ENCODE measurements at places on chromosomes 16 and 17.
A peak's percentile ranks its signal among the peaks of the same experiment; 100 is the strongest.

DNA sequence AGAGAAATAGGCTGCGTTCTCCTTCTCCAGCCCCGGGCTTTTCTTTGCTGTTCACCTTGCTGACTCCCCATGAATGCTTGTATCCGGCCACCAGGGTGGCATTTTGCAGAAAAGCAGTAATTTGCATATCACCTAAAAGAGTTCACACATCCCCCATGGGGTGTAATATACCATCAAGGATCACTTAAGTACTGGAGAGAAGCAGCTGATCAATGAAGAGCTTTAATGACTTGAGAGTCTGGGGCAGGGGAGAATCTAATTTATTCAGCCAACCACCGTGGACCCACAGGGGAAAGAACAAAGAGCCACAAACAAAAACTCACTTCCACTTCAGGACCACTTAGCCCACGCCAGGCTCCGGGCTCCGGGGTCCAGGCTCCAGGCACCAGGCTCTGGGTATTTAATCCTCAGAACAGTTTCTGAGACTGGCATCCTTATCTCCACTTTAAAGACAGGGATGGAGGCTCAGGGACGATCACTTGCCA is 33.9 kb upstream of the SEC14L1 start:
- DNase-seq: no peak

GRCh38 chr16:1167276-1168107 is 14.6 kb downstream of the CACNA1H start:
- no peak for DNase-seq

GRCh38 chr16:15647294-15648014 is 2.6 kb upstream of the NDE1 start:
- no peak for DNase-seq

DNA sequence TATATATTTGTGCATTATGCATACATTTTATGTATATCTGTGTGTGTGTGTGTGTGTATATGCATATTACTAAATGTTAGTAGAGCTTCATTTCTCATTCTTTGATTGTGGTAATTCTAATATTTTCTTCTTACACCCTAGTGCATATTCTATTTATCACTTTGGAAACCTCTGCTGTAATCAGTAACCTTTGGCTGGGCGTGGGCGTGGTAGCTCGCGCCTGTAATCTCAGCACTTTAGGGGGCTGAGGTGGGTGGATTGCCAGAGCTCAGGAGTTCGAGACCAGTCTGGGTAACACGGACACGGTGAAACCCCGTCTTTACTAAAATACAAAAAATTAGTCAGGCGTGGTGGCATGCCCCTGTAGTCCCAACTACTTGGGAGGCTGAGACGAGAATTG is 26.9 kb downstream of the CPSF4L start:
- no peak for DNase-seq

DNA sequence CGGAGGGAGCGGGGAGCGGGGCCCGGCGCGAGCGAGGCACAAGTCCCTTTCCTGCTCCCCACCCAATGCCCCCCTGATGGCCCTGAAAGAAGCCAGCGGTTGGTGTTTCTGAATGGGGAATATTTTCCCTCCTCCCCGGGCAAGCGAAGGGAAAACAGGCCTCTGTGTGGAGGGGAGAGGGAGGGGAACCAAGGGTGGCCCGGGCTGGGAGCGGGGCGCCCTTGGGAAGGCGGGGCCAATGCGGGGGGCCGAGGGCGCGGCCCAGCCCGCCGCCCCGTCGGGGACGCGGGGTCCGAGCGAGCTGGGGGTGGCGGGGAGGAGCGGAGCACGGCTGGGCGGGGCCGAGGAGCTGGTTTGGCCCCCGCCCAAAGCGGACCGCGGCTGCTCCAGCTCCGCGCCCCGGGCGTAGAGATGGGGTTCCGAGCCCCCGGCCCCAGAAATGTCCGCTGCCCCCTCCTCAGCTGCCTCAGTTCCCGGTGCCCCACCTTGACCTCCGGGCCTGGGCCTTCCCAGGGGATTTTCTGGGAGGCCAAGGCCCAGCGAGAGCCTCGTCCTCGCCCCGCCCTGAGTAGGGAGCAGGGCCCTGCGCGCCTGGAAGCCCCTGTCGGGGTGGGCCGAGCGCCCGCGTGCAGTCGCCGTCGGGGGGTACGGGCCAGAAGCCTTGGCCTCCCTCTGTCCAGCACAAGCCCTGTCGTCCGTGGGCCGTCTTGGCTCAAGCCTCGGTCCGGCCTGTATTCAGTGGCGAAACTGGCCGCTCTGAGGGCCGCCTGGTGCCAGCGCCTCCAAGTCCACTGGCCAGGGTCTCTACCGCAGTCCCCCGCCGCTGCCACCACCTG is 3.9 kb upstream of the HEXIM1 start:
- DNase-seq: no peak

DNA sequence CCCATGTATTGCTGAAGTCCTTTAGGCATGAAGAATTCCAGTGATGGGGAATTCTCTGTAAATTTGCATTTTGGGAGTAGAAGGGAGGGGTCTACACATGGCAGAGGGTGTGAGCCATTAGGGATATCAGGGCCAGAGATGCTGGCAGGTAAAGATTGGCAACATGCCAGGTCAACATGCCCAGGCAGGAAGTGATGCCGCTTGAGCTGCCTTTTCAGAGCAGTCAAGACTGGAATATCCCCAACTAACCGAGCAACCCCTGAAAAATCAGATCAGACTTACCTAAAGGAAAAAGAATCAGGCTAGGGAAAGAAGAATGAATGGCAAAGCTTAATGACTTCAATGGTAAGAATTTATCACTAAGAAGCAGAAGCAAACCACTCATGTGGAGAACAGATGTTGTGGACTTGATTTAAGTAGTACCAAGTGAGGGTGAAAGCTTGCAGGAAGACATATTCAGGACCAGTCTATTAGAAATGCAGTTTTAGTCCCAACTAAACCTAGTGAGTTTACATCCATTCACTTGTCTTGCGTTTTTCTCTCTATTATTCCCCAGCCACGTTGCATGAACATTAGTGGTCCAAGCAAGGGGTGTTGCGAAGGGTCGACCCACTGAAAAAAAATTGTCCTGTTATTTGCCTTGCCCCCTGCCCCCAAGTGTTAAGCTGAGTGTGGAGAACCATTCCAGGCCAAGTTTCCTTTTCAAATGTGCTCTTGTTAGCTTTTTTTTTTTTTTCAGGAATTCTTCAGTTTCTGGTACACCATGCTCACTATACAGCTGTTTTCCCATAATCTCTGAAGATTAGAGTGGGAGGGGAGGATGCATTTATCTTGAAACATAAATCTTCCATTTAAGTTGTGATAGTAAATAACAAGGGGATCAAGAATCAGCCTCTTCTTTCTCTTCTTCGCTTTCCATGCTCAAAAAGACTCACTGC is 105.2 kb downstream of the ABCA8 start:
- DNase-seq: peak; percentile 18

DNA sequence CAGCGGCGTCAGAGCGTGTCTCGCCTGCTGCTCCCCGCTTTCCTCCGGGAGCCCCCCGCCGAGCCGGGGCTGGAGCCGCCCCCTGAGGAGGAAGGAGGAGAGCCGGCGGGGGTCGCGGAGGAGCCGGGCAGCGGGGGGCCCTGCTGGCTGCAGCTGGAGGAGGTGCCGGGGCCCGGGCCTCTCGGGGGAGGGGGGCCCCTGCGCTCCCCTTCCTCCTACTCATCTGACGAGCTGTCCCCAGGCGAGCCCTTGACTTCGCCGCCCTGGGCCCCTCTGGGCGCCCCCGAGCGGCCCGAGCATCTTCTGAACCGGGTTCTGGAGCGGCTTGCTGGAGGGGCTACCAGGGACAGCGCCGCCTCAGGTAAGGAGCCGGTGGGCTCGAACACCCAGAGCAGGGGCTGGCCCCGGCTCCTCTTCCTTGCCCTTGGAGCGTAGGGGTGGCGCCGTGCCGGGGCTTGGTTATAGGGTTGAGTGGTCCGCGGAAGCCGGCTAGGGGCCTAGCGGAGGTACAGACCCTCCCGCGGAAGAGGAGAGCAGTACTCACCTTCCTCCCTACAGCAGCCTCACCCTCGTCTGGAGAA is 841 bp downstream of the RAPGEFL1 start:
- no peak for DNase-seq

DNA sequence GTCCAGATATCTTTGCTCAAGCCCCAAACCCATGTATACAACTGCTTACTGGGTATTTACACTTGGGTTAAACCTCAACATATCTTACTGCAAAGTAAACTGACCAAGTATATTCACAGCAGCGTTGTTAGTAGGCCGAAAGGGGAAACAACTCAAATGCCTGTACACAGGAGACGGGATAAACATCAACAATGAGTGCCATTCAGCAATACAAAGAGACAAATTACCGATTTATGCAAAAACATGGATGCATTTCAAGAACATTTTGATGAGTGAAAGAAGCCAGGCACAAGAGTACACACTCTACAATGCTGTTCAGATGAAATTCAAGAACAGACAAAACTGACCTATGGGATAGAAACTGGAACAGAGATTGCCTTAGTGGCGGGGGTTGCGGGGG is 136.3 kb upstream of the CACNG3 start:
- no peak for DNase-seq

DNA sequence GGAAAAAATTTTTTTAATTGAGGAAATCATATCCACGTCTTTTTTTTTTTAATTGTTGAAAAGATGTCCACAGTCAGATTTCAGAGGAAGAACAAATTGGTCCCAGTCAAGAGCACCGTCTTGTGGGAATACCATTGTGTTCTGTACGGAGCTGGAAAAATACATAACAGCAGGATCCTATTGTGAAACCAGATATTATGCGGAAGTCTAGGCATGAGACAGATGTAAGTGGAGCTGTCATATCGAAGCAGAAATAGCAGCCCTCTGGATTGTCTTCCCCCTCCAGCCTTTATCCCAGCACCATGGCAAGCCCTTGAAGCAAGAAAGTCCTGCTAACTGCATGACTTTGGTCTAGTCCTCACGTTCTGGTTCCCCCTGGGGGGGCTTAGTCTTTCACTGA is 391.6 kb upstream of the ASIC2 start:
- DNase-seq: no peak

DNA sequence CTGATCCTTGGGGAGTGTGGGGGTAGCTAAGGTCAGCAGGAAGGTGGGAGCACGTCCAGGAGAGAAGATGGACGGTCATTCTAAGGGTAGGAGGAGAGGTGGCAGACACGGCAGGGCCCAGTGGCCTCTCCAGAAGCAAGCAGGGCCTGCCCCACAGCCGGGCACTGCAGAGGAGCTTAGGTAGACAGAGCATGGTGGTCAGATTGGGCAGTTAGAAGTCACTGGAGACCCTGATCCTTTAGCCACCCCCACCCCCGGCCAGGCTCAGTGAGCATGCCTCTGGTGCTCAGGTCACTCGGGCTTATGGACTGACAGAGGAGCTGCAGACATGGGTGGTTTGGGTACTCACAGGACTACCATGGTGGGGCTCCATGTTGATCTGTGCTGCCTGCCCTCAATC is 26.3 kb downstream of the NLRP1 start:
- no peak for DNase-seq

DNA sequence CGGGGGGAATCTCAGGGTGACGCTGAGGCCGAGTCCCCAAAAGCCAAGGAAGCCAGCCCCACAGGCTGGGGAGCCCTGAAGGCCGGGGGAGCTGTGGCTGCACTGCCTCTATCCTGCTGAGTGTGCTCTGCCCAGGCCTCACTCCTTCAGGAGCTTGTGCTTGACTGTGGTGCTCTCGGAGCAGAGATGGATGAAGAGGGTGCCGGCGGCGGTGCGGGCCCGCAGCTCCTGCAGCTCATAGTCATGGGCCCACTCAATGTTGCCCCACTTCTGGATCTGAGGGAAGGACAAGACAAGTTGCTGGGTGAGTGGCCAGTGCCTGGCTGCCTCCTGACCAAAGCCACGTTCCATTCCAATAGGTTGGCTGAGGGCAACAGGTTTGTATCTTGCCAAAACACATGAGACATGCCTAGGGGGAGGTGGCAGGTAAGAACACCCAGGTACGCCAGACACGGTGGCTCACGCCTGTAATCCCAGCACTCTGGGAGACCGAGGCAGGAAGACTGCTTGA is 20.5 kb downstream of the ATPAF2 start:
- DNase-seq: no peak

GRCh38 chr17:22131740-22132139 is 439.4 kb downstream of the KCNJ18 start:
- no peak for DNase-seq

- DNase-seq: no peak
These were observed 178.2 kb upstream of the RPH3AL start for GRCh38 chr17:530851-531250.

DNA sequence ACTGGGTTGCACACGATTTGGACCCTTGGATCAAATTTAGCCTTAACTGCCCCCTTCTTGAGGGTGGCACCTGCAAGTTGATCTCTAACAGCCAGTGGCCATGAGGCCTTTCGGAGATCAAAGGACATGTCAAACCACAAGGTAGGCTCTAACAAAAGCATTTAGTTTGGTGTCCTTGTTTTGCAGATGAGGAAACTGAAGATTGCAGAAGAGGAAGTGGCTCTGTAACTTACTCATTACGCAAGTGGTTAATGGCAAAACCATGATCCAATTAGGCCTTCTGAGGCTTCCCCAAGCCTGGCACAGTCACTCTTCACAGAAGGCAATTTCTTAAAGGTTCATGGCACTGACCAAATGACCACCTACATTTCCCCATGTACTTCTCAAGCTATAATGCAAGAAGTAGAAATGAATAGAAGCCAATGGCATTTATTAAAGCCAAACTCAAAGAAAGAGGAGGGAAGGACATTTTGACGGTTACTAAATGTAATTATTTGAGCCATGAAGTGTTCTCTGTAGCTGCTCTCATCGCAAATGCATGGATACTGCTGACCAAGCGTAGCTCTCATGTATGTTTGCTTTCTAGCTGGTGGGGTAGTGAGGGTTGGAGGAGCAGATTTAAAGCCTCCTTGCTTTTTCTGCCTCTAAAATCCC is 32.8 kb upstream of the ABCC12 start:
- no peak for DNase-seq

DNA sequence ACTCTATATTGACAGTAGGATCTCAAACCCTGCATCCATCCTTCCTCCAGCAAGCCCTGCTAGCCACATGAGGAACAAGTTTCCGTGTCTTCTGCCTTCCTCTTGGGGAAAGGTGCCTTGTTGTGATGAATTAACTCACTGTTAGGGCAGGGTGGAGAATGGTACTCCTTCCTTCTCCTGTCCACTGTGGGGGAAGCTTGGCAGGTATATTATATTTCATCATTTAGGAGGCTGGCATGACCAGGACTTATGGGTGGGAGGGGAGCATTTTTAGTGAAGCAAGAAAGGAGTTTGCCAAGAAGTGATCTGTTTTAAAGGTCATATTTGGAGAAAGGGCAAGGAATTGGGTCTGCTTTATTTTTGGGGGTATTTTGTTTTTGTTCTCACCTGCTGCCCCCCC is 9.3 kb upstream of the CDC6 start:
- no peak for DNase-seq

- DNase-seq: peak; percentile 85
These were observed 3.1 kb downstream of the CDC6 start for GRCh38 chr17:40290629-40291280.

GRCh38 chr16:30040221-30040620 is 9.2 kb upstream of the TLCD3B start:
- DNase-seq: no peak

Data from fibroblast of skin of abdomen (primary cell).